ENCODE measurements at places on chromosomes 4 and X.

DNA sequence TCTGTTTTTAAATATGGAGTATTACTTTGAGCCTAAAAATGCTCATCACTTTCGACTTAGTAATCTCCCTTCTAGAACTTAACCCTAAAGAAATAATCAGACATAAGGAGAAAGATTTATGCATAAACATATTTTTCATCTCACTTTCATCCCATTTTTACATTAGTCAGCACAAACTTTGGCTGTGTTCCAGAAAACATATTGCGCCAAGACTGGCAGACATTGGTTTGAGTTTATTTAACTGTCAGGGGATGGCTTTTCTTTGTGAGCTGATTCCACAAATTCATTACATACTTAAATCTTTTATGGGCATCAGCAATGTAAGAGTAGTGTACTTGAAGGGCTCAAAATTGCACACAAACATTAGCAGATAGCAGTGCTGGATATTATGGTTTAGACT lies 23.7 kb downstream of the MAOA start:
- ATAC-seq, result no peak

DNA sequence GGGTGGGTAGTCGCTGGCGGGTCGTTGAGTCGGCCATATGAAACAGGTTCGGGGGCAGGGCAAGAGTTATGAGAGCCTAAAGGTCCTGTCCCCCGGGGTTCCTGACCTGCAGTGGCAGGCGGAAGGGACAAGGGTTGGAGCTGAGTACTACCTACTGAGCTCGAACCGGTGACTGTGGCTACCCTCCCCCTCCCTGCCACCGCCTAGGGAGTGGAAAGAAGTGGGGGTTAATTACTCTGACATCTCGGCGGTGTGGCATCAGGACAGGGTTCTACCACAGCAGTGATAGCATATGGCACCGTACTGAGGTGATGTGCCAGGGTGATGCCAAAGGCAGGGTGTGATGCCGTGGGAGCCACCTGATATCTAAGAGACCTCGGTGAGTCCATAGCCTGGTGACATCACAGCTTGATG lies 307 bp downstream of the ATG4A start:
- ATAC-seq, result peak; percentile 33

- ATAC-seq, result no peak
Measured at GRCh38 chr4:32658019-32658418, 1937.8 kb downstream of the PCDH7 start.

GRCh38 chr4:85058551-85058950 lies 92.1 kb upstream of the WDFY3 start:
- ATAC-seq, result no peak

- peak; percentile 85 for ATAC-seq
Measured at GRCh38 chr4:80566203-80566872, 230.8 kb downstream of the CFAP299 start.

DNA sequence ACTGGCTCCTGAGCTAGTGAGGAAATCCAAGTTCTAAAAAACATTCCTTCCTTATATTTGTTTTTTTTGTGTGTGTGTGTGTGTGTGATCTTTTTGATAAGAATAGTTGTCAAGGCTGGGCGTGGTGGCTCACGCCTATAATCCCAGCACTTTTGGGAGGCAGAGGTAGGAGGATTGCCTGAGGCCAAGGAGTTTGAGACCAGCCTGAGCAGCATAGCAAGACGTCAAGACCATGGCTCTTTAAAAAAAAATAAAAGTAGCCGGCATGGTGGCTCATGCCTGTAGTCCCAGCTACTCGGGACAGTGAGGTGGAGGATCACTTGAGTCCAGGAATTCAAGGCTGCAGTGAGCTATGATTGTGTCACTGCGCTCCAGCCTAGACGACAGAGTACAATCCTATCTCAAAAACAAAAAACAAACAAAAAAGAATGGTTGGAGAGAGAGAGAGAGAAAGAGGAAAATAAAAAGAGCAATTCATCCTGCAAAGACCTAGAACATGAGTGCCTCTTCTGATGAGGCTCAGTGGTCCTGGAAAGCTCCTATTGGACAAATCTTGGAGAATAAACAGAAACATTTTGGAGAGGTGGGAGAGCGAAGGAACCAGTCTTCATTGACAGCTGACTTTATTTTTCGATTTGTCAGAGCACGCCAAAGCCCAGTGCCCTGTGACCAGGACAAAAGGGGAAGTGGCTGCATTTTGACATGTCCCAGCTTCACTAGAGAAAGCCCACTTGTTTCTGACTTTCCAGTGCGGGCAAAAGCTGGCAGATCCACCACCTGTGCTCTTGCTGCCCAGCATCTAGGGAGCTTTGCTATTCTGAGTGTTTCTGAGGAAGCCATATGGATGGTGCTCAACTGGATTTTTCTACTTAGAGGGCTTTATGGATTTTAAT lies 244.7 kb downstream of the PALLD start:
- no peak for ATAC-seq

DNA sequence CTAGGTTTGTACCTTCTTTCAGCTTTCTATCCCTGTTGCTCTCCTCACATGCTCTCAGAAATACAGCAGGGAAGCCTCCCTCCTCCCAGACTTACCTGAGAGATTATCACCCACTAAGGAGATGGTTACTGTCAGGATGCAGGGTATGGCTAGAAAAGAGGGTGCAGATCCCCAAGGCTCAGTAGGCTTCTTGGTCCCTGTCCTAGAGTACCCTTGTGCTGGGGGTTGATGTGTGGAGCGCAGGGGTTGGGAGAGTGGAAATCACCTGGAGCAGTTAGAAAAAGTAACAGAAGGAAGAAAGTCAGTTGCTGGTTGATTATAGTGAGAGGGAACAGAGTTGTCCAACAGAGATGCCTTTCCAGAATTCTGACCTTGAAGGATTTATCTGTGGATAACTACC lies 80.2 kb downstream of the CNGA2 start:
- ATAC-seq, result no peak

DNA sequence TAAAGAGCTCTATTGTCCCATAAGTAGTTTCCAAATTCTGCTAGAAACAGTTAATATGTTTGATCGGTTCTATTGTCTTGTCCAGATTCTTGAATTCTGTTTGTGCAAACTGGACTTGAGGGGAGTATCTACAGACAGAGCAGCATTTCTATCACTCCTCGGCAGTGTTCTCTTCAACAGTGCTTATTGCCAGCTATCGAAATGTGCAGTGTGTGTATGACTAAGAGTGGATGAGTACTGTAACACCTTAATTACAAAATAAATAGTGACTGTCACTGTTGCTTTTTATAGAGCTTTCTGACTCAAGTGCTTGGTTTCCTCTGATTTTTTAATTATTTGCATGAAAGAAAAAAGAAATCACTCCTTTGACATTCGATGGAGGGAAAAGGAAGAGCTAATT lies 274.6 kb downstream of the RPA4 start:
- no peak for ATAC-seq

DNA sequence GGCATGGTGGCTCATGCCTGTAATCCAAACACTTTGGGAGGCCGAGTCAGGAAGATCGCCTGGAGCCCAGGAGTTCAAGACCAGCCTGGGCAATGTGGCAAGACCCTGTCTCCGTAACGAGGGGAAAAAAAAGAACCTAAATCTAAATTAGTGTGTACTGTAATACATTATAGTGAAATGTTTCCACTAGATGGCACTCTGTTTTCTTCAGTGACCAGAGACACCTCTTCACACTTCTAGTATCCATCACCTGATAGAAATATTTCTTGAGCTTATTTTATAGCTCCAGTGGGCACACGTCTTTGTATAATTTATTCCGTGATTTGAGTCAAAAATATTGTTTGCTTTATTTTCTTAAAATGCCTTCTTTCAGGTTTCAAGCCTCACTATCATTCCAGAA lies 600.9 kb upstream of the DIPK2B start:
- ATAC-seq, result peak; percentile 64

DNA sequence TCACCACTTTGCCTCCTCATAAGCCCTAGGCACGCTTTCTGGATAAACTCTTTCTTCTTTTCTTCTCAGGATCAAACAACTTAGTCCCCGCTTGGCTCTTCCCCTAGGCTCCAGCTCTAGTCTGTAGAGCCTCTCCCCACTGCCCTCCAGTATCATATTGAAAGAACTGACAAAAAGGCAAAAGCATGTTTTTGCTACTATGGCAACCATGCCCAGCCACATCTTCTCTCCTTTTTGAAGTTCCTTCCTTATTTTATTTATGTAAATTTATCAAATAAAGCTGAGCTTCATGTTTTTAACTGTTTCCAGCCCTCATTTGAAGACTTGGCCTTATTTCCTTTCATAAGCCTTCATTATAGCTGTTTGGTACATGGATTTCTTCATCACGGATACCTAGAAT lies 86.0 kb upstream of the LIMCH1 start:
- no peak for ATAC-seq

DNA sequence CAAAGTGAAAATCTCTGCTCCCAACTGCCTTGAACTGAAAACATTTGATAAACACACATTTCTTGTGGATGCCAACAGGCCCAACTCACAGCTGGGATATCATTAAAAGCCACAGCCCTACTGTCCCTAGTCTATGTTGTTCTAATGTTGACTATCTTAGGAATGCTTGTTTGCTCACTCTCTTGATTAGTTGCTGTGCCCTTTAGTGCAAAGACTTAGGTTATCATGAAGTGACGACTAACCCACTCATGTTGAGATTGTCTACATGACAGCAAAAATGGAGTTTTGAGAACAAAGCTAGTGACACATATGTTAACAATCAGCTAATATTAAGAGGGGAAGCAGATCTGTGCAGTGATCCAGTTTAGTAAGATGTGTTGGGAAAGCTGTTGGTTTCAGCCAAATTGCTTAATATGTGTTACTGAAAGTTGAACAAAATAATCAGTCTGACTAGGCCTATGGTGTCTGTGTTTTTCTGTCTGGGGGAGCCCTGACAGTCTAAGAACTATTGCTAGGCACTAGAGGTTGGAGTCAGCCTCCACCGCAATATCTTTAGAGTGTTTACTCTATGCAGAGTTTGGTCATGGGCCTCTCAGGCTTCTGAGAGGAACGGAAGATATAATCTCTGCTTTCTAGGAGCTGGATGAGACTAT lies 125.5 kb downstream of the ATG4A start:
- ATAC-seq, result no peak

GRCh38 chrX:107273795-107274194 lies 67.4 kb downstream of the DNAAF6 start:
- ATAC-seq, result no peak

GRCh38 chrX:45986971-45987370 lies 558.2 kb downstream of the ZNF674 start:
- peak; percentile 31 for ATAC-seq

DNA sequence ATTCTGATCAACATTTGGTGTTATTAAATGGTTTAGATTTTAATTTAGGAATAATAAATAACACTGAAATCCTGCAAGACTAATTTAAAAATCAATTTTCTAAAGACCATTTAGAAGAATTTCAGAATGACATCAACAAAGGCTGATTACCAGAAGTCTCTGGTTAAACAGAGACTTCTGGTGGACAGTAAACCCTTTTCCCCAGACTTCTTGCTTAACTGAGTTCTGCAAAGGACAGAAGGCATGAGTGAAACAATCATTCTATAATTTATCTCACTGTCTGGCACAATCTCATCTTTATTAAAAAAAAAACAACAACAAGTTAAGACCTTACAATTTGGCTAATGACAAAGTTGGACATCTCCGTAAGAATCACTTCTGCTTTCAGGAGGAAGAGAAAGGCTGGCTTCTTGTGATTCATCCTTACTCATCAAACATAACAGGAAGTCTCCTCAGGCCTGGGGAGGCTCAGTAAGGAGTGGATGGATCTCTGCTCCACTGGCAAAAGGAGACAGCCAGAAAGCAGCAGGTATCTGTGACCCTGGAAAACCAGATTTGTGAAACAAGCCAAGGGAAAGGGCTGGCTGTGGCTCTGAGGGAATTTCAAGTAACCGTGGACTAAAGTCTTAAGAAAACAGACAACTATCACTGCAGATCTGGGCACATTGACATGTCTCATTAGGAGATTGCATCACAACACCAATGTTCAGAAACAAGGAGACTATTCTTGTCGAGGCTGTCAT lies 908 bp upstream of the TLR6 start:
- peak; percentile 95 for ATAC-seq

DNA sequence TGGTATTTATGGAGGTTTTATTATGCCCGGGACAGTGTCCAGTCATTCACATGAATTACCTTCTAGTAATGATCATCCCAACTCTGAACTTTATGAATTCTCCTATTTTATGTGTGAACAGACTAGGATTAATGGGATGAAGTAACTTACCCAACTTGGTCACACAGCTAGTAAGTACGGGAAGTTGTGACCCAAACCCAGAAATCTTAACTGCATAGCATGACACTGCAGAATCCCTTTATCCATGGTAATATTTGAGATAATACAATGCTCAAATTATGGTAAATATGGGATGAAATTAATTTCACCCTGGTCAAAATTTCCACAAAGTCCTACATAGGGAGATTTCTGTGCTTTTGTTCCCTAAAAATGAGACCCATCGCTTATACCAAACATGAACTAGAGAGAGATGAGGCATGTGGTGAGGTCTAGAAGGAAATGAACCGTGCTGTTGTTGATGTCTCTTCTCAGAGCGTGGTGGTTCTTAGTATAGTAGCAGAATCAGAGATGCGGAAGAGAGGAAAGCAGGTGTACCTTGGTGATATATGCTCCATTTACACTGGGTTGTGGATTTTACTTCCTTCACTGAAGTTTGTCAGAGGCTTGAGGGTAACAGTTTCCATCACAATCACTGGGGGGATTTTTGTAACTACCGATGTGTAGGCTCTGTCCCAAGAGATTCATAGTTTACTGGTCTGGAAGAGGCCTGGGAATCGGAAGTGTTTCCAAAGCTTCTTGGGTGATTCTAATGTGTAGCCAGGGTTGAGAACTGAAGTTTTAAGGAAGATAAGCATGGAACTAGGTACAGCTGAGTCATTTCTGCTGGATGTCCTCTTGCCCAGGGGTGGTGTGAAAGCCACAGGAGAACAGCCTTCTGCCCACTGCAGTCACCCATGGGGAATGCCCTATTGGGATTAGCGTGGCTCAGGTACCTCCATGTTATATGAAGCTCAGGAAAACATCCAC lies 30.2 kb upstream of the FAM9C start:
- no peak for ATAC-seq

DNA sequence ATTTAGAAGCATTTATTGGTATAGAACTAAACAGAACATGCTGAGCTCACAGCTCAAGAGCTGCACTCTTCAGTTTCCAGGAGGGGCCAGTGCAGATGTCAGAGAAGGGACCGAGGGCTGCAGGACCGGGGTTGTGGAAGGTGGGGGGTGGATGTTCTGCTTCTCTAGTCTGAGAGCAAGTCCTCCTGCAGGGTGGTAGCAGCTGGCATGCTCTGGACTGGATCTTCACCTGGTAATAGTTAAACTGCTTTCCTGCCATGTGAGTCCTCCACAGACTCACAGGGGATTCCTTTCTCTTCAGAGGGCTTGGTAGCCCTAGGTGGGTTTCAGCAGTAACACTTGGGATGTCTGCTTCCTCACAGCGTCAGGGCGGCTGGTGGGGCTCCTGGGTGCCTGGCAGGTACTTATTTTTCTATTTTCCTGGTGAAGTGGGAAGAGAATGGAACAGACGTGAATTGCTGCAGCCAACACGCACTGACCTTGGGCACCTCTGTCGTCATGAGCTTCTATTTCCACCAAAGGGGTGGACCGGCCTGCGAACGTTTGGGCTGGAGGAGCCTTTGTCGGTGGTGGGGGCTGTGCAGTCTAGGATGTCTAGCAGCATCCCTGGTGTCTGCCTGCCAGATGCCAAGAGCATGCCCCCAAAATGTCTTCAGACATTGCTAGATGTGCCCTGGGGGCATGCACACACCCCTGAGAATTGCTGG lies 2.5 kb downstream of the MAEA start:
- no peak for ATAC-seq

Data from SK-N-SH treated with all-trans-retinoic acid at 6 μM for 48 hours (cell line).